ENCODE measurements at places on chromosomes 3 and 15. TPM values are rescaled to one million over a fixed set of nuclear protein-coding genes. Genes with fewer than 3 reads are reported as not detected.

The CD200 gene
- 2.6 TPM for polyA plus RNA-seq

The VWA5B2 gene
- polyA plus RNA-seq = not detected

The HIGD2B gene
- 0.09 TPM for polyA plus RNA-seq

The TXNRD3 gene
- polyA plus RNA-seq = 5.2 TPM

The POLQ gene
- polyA plus RNA-seq = 0.04 TPM

The CP gene
- polyA plus RNA-seq = 11.6 TPM

The USP4 gene
- 30.4 TPM for polyA plus RNA-seq

The PYGO1 gene
- polyA plus RNA-seq = 0.38 TPM

The CLRN1 gene
- not detected for polyA plus RNA-seq

The LTF gene
- 13.4 TPM for polyA plus RNA-seq

Measured in adipose tissue (tissue), 3 donors.